ENCODE measurements at places on chromosomes 12 and 14.

- H3K4me1 ChIP-seq: peaks cover 49% of the 10 kb centered on the region
- H3K27me3 ChIP-seq: no peaks in the 10 kb centered on the region
- H3K27ac ChIP-seq: peak overlapping the region; percentile 69
- peak overlapping the region; percentile 73 for H3K4me3 ChIP-seq
These were observed 3.6 kb downstream of the TNS2 start for GRCh38 chr12:53053218-53054111.

- H3K36me3 ChIP-seq: peaks cover 10% of the 10 kb centered on the region
- no peak overlapping the region for H3K4me3 ChIP-seq
- no peak overlapping the region for H3K27ac ChIP-seq
- H3K4me1 ChIP-seq: peaks cover 21% of the 10 kb centered on the region
These were observed 36.1 kb upstream of the COL2A1 start for GRCh38 chr12:48040354-48040753.

- H3K36me3 ChIP-seq: no peaks in the 10 kb centered on the region
- peaks cover 5% of the 10 kb centered on the region for H3K27me3 ChIP-seq
- no peak overlapping the region for H3K4me3 ChIP-seq
- no peak for DNase-seq
These were observed 25.0 kb downstream of the MFAP5 start for GRCh38 chr12:8637666-8638065.

- no peak for DNase-seq
- H3K27ac ChIP-seq: no peak overlapping the region
- no peak overlapping the region for H3K4me3 ChIP-seq
- no peaks in the 10 kb centered on the region for H3K36me3 ChIP-seq
- no peaks in the 10 kb centered on the region for H3K27me3 ChIP-seq
- no peaks in the 10 kb centered on the region for H3K4me1 ChIP-seq
These were observed 193.0 kb upstream of the RTL1 start for GRCh38 chr14:101096551-101096950.

- peak overlapping the region; percentile 95 for H3K27ac ChIP-seq
- H3K27me3 ChIP-seq: no peaks in the 10 kb centered on the region
- H3K36me3 ChIP-seq: peaks cover 6% of the 10 kb centered on the region
- peaks cover 92% of the 10 kb centered on the region for H3K4me1 ChIP-seq
These were observed 34.5 kb downstream of the SCARB1 start for GRCh38 chr12:124829008-124829707.

DNA sequence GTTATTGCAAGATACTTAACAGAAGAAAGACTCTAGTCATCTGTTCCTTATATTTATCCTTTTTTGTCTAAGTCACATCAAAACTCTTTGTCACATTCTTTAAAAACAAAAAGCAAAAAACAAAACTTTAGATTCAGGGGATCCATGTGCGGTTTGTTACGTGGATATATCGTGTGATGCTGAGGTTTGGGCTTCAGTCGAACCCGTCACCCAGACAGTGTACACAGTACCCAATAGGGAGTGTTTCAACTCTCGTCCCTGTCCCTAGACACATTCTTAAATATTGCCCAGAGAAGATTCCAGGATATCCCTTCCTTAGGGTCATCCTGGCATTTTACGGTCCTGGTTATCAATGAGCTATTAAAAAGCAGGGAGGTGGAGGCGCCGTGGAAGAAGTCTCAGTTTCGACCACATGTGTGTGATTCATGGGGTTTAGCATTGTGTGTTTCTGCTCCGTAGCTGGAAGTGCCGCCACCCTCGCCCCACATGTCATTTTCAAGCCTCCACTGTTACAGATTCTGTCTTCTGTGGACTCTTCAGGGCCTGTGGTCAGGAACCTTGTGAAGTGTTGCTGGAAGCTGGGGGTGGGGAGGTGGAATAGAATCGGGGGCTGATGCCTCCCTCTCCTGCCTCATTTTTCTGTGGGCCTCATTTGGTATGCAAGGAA is 19.9 kb downstream of the CCND2 start:
- H3K4me3 ChIP-seq: no peak overlapping the region
- H3K27ac ChIP-seq: no peak overlapping the region
- H3K4me1 ChIP-seq: no peaks in the 10 kb centered on the region
- H3K27me3 ChIP-seq: no peaks in the 10 kb centered on the region

DNA sequence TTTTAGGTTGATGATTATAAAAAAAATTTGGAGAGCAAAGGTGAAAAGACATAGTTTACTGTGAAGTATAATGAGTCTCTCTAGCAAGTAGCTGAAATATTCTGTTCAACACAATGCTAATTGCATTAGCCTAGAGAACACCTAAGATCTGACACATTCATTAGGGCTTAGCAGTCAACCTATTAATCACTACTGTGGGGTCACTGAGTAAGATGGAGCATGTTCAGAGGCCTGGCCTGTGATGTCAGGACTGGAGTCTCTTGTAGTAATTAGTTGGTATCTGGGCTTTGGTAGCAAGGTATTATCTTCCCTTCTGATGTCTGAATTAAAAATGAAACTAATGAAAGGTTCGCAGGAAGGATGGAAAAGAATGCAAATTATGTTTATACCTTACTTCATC is 112.7 kb downstream of the SLC16A7 start:
- DNase-seq: no peak
- no peaks in the 10 kb centered on the region for H3K27me3 ChIP-seq
- no peak overlapping the region for H3K27ac ChIP-seq
- H3K4me1 ChIP-seq: no peaks in the 10 kb centered on the region
